ENCODE measurements at places on chromosomes 1 and 21.

DNA sequence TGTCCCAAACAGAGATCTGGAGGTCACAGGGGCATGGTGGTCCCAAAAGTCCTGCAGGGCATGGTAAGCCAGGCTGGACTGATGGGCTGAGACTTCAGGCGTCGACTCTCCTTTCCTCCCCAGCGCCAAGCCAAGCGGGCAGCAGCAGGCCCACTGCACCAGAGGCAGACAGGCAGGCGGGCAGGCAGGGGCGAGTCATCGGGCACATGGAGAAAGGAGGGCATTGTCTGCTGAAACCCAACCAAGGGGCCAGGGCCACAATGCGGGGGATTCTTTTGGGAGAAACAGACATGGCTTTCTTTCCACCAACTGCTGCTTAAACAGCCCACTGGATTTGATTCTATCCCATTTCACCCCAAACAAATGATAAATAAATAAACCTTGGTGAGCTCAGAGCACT, 46.2 kb downstream of the TRABD2B start:
- no peak for DNase-seq

- no peak for DNase-seq
Observed at GRCh38 chr21:16345757-16346156, 616.0 kb downstream of the USP25 start.

- no peak for DNase-seq
Observed at GRCh38 chr1:209937996-209938959, at the start of gene SYT14. TSS of gene SYT14 (plus strand) at chr1:209938217. CDS start at chr1:209938265, 48 bp downstream.

DNA sequence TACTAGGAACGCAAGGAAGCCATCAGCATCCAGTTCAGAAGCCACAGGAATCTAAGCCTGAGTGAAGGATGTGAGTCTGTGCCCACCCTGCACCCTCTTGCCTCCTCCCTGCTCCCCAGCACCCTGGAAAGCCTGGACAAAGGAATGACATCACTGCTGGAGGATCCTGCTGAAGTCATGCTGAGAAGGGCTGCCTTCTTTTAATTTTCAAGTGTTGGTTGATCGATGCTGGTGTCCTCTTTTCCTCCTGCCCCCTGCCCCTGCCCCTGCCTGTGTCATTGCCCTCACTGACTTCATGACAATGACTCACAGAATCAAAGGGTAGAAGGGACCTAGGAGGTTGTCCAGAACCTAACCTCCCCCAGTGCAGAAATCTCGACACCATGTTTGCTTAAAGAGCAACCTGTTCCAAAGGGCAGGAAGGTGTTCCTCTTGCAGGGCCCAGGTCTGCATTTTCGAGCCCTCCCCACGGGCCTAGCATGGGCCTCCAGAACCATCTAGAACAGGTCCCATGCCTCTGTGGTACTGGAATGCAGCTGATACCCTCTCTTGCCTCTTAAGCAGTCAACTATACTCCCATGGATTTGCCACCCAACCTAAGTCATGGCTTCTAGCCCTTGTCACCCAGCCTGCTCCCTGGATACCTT, 9.6 kb downstream of the DHRS3 start:
- no peak for DNase-seq

- no peak for DNase-seq
Observed at GRCh38 chr1:101073836-101074235, 48.3 kb upstream of the DPH5 start.

All from activated naive CD4-positive, alpha-beta T cell (primary cell).